ENCODE measurements at places on chromosomes 4 and X.

- no peaks in the 10 kb centered on the region for H3K4me1 ChIP-seq
- no peaks in the 10 kb centered on the region for H3K27me3 ChIP-seq
- no peak overlapping the region for H3K4me3 ChIP-seq
- no peaks in the 10 kb centered on the region for H3K36me3 ChIP-seq
- H3K27ac ChIP-seq: no peak overlapping the region
These were observed 172.6 kb downstream of the FAM47B start for GRCh38 chrX:35115205-35115604.

DNA sequence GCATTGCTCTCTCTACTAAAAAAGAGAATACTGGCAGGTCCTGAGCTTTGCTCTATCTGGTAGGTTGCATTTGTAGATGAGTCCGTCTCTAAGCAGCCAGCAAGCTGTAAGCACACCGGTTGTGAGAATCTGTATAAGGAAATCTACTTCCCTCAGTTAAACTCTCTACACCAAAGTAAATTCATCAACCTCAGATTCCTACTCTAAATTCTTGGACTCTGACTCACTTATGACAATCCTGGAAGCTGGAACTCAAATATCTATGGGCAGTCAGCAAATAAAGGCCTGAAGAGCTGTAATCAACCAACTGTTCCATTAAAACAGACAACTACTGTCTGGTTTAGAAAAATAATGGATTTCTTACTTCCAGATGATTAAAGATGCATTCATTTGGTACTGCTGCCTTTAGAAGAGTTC, 37.9 kb downstream of the FAT1 start:
- no peak overlapping the region for H3K4me3 ChIP-seq
- H3K4me1 ChIP-seq: no peaks in the 10 kb centered on the region
- peaks cover 7% of the 10 kb centered on the region for H3K27me3 ChIP-seq
- H3K27ac ChIP-seq: no peak overlapping the region
- H3K36me3 ChIP-seq: no peaks in the 10 kb centered on the region

DNA sequence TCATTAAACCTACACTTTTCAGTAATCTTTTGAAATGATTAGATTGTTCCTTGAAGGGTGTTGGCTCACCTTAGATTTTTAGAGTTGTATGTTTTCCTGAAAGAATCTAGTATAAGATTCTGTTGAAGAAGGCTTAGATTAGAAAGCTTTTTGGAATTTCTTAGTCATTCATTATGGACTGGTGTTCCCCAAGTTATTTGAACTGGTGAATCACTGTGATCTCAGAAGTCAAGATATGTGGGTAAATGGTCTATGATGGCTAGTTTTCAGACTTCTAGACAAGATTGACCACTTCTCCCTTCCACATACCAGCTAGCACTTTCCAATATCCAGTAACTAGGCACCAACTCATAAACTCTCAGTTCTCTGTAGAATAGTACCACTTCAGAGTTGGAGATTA, 138.1 kb downstream of the KDM6A start:
- ATAC-seq: peak; percentile 18
- H3K4me1 ChIP-seq: peaks cover 18% of the 10 kb centered on the region
- H3K36me3 ChIP-seq: peaks cover 19% of the 10 kb centered on the region
- no peaks in the 10 kb centered on the region for H3K27me3 ChIP-seq

DNA sequence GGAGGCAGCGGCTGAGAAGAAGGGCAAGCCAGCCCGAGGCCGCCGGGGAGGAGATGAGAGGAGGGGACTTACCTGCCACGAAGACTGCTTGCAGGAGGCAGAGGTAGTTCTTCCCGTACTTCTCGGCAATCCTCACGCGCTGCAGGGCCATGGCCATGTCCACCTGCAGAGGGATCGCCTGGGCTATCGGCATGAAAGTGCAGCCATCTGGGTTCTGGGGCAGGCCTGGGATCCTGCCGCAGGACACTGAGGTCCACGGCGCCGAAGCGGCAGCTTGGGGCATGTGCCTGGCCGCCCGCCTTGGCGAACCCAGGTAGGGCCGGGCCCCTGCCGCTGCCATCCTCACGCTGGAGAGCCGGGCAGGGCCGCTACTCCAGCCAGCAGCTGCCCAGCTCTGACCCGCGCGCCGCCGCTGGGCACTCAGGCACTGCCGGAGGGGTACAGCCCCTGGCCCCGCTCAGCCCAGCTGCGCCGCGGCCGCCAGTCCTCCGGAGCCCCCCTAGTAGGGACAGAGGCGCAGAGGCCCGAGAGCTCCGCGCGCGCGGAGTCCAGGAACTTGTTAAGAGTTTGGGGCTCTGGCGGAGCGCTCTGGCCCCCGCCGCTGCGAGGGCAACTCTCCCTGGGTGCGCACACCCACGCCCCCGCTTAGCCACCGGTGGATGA, 16.0 kb downstream of the MCF2 start:
- H3K27ac ChIP-seq: no peak overlapping the region
- no peaks in the 10 kb centered on the region for H3K4me1 ChIP-seq
- H3K27me3 ChIP-seq: peaks cover 12% of the 10 kb centered on the region

- ATAC-seq: no peak
- H3K36me3 ChIP-seq: no peaks in the 10 kb centered on the region
- no peaks in the 10 kb centered on the region for H3K4me1 ChIP-seq
- no peak overlapping the region for H3K27ac ChIP-seq
- peaks cover 3% of the 10 kb centered on the region for H3K27me3 ChIP-seq
- H3K4me3 ChIP-seq: no peak overlapping the region
These were observed 42.4 kb downstream of the CLCN4 start for GRCh38 chrX:10199212-10199611.

DNA sequence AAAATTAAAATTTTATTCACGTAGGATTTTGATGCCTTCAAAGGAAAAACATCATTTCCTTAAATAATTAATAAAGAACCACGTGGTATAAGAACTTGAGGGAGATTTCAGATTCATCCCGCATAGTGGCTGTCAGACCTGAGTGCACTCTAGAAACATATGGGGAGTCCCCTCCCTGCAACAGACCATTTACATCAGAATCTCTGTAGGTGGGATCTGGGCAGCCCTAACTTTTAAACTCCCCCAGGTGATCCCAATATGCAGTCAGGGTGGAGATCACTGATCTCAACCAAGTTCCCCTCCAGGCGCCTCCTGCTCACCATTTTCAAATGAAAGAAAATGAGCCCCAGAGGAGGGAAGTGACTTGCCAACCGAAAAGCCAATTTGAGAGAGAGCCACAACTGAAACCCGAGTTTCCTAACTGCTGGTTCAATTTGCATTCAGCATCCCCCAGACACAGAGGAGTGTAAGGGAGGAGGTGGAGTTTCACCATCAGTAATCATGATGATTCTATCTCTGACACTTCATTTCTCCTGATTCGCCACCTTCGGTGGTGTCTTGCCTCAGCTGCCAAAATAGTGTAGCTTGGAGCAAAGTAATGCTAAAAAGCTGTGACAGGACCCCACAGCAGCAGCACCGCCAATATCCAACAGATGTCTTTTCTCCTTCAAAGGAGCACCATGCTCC, 11.4 kb downstream of the RNF150 start:
- no peak overlapping the region for H3K27ac ChIP-seq
- H3K36me3 ChIP-seq: no peaks in the 10 kb centered on the region
- peaks cover 36% of the 10 kb centered on the region for H3K27me3 ChIP-seq
- no peaks in the 10 kb centered on the region for H3K4me1 ChIP-seq
- ATAC-seq: peak; percentile 91
- no peak overlapping the region for H3K4me3 ChIP-seq

DNA sequence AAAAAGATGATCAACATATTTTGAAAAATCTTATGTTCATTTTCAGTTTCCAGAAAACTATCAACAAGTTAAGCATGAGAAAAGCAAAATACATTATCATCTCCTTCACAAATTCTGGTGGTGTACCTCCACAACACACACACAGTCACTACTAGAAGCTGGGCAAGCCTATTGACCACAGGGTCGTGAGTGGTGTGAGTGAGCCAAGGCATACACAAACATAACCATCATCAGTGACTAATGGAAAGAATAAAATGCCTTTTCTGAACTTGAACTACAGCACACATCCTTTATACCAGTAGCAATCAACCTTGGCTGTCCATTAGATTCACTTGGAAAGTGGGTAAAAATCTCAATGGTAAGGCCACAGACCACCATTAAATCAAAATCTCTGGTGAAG, 180.2 kb downstream of the FAM47B start:
- H3K27ac ChIP-seq: no peak overlapping the region
- H3K4me3 ChIP-seq: no peak overlapping the region
- H3K36me3 ChIP-seq: no peaks in the 10 kb centered on the region

DNA sequence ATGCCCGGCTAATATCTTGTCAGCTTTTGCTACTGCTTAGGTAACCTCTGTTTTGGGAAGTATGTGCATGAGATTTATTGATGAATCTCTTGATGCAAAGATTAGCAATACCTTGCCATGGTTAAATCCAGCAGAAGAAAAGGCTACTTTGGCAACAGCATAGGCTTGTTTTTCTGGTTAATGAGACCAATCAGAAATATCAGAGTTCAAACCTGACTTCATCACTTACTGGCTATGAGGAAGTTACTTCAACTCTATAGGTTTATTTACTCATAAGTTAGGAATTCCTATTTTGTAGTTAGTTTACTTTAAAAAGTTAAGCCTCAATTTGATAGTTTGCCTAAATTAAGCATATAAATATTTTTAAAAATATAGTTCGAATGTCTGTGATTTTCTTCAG, 93.1 kb downstream of the PDLIM5 start:
- no peaks in the 10 kb centered on the region for H3K27me3 ChIP-seq
- no peak overlapping the region for H3K27ac ChIP-seq
- H3K4me3 ChIP-seq: no peak overlapping the region
- H3K4me1 ChIP-seq: peaks cover 4% of the 10 kb centered on the region
- no peaks in the 10 kb centered on the region for H3K36me3 ChIP-seq
- no peak for ATAC-seq

DNA sequence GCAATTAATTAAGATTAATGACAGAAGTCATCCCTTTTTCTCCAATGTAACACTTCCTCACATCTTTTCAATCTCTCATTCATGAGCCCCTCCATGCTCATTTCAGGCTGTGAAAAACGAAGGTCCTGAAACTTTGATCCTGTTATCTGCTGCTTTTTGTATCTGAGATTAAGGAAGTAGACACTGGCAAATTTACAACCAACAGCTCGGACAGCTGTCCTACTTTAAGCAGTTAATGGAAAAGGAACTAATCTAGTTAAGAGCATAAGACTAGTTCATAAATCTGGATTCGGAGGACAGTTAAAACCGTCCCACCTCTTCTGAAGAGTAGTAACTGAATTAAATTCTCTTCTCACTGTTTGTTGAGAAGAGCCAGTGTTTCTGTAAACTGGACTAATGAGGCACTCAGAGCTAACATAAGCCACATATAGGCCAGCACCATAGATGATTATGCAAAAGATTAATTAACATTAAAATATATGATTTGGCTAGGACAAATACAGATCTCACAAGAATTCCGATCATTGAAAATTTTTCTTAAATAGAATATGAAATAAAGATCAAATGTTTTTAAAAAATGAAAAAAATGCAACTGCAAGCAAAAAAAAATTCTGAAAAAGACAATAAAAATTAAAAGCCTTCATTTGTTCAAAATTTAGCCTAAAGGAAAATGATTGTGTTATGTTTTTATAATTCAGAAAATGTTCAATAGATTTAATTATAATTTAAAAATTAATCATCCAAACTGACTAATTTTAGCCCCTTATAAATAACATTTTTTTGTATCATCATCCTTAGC, 114.4 kb downstream of the ANTXR2 start:
- H3K4me1 ChIP-seq: peaks cover 6% of the 10 kb centered on the region
- no peak for ATAC-seq
- no peak overlapping the region for H3K27ac ChIP-seq
- peaks cover 16% of the 10 kb centered on the region for H3K36me3 ChIP-seq
- H3K4me3 ChIP-seq: no peak overlapping the region

DNA sequence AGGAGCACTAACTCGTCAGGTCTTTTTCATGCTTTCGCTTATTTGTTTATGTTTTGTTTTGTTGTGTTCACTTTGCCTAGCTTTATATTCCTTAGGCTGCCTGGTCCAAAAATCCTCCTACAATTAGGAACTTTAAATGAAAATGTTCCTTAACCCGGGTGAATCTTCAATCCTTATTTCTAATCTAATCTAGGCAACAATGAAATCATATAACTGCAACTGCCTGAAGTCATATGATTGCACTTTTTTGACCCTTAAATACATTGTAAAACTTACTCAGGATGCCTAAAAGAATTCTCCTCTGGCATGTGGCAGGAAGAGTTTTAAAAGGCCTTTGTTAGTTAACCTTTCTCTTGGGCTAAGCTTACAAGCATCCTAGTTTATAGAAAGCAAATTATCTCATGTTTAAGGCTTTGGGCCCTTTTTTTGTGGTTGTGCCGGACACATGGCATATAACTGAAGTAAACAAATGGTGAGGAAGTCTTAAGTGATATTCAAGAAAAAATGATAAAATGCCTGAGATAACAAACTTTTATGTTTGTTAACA, 279.4 kb downstream of the FAT4 start:
- H3K4me1 ChIP-seq: no peaks in the 10 kb centered on the region
- ATAC-seq: no peak
- no peak overlapping the region for H3K4me3 ChIP-seq
- no peaks in the 10 kb centered on the region for H3K27me3 ChIP-seq
- H3K36me3 ChIP-seq: no peaks in the 10 kb centered on the region

GRCh38 chr4:187826725-187827124, 168.8 kb upstream of the ZFP42 start:
- H3K4me1 ChIP-seq: no peaks in the 10 kb centered on the region
- H3K36me3 ChIP-seq: no peaks in the 10 kb centered on the region
- H3K27ac ChIP-seq: no peak overlapping the region
- no peak overlapping the region for H3K4me3 ChIP-seq

- H3K4me1 ChIP-seq: peaks cover 21% of the 10 kb centered on the region
- no peaks in the 10 kb centered on the region for H3K27me3 ChIP-seq
- ATAC-seq: no peak
These were observed 67.4 kb downstream of the IL21 start for GRCh38 chr4:122553432-122553831.

GRCh38 chrX:67636532-67636931, 92.7 kb downstream of the AR start:
- no peaks in the 10 kb centered on the region for H3K36me3 ChIP-seq
- no peak overlapping the region for H3K27ac ChIP-seq
- no peak for ATAC-seq
- H3K4me3 ChIP-seq: no peak overlapping the region
- no peaks in the 10 kb centered on the region for H3K4me1 ChIP-seq
- no peaks in the 10 kb centered on the region for H3K27me3 ChIP-seq

GRCh38 chrX:103616676-103617186, 9.0 kb downstream of the TCEAL3 start:
- ATAC-seq: no peak
- H3K27ac ChIP-seq: no peak overlapping the region
- H3K4me3 ChIP-seq: no peak overlapping the region
- no peaks in the 10 kb centered on the region for H3K27me3 ChIP-seq
- no peaks in the 10 kb centered on the region for H3K4me1 ChIP-seq

DNA sequence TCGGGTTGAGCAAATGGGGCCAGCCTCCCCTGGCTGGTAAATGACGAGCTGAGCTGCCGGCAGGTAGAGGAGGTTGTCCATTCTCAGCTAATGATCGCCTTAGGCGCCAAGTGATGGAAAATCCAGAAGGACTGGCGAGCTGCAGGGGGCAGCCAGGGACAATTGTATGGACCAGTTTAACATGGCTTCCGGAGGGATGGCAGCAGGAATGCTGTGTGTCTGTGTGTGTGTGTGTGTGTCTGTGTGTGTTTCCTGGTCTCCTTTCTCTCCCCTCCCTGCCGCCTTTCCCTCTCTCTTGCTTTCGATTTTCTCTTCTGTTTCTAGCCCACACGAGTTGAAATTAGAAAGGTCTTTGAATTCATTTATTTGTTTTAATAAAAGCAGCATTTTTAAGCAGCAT, 45.2 kb upstream of the BCOR start:
- H3K27ac ChIP-seq: no peak overlapping the region
- H3K27me3 ChIP-seq: no peaks in the 10 kb centered on the region
- no peaks in the 10 kb centered on the region for H3K36me3 ChIP-seq
- no peaks in the 10 kb centered on the region for H3K4me1 ChIP-seq

GRCh38 chr4:89001647-89002445, 55.1 kb downstream of the FAM13A start:
- no peaks in the 10 kb centered on the region for H3K27me3 ChIP-seq
- no peak overlapping the region for H3K4me3 ChIP-seq
- H3K36me3 ChIP-seq: no peaks in the 10 kb centered on the region
- ATAC-seq: no peak
- H3K4me1 ChIP-seq: peaks cover 5% of the 10 kb centered on the region
